ENCODE measurements at places on chromosomes 7 and 10. TPM values are rescaled to one million over a fixed set of nuclear protein-coding genes. Genes with fewer than 3 reads are reported as not detected.

- no peaks in the 10 kb centered on the region for H3K27me3 ChIP-seq
- no peaks in the 10 kb centered on the region for H3K36me3 ChIP-seq
- peaks cover 3% of the 10 kb centered on the region for H3K4me1 ChIP-seq
- DNase-seq = peak; percentile 16
- no peak overlapping the region for H3K27ac ChIP-seq
- no peak overlapping the region for H3K4me3 ChIP-seq
Observed at GRCh38 chr7:132614428-132615318, 38.4 kb upstream of the PLXNA4 start.

- no peaks in the 10 kb centered on the region for H3K36me3 ChIP-seq
- no peak overlapping the region for H3K27ac ChIP-seq
- peaks cover 7% of the 10 kb centered on the region for H3K4me1 ChIP-seq
- DNase-seq = no peak
- H3K27me3 ChIP-seq = no peaks in the 10 kb centered on the region
Observed at GRCh38 chr7:47782792-47783191, 165.5 kb downstream of the PKD1L1 start.

DNA sequence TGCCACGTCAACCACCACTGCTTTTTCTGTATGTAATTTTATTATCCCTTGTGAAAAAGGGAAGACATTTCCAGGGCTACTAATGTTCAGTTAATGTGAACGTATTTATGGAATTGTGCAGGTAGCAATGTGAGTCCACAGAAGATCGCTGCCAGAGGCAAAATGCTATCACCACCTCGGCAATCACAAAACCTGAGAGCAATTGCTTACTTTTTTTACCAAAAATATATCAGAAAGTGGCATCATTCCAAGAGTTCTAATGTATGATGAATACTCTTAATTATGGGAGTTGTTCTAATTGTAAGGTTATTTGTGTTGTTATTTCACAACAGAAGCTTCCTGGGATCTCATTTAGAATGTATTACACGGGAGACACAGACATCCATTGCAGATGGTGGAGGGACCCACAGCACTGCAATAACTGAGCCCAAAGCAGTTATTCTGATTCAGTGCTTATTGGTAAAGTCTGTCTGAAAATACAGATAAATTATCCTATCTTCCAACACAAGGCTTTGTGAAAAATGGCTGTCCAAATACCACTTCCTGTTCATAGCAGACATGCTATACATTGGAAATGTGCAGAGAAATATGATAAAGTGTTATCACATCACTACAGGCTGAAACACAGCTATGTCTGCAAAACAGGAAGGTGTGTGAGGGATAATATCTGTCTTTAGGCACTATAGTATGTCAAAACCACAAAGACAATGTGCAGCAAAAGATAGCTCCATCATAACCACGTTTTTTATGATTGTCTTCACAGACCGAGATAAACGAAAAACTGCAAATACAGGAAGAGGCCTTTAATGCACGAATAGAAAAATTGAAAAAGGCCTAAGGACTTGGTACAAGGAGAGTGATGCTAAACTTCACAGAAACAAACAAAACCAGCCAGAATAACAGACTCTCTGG is 102.7 kb downstream of the CABCOCO1 start:
- no peaks in the 10 kb centered on the region for H3K4me1 ChIP-seq
- H3K36me3 ChIP-seq = no peaks in the 10 kb centered on the region
- DNase-seq = no peak
- no peaks in the 10 kb centered on the region for H3K27me3 ChIP-seq

GRCh38 chr7:138895679-138896078 is 85.5 kb downstream of the KIAA1549 start:
- H3K4me1 ChIP-seq = no peaks in the 10 kb centered on the region
- H3K4me3 ChIP-seq = no peak overlapping the region
- no peaks in the 10 kb centered on the region for H3K36me3 ChIP-seq
- H3K27me3 ChIP-seq = no peaks in the 10 kb centered on the region
- no peak for DNase-seq

GRCh38 chr7:94445696-94446194 is 51.0 kb downstream of the COL1A2 start:
- H3K4me1 ChIP-seq = no peaks in the 10 kb centered on the region
- no peaks in the 10 kb centered on the region for H3K36me3 ChIP-seq
- no peak overlapping the region for H3K27ac ChIP-seq
- H3K27me3 ChIP-seq = no peaks in the 10 kb centered on the region
- DNase-seq = no peak
- H3K4me3 ChIP-seq = no peak overlapping the region

DNA sequence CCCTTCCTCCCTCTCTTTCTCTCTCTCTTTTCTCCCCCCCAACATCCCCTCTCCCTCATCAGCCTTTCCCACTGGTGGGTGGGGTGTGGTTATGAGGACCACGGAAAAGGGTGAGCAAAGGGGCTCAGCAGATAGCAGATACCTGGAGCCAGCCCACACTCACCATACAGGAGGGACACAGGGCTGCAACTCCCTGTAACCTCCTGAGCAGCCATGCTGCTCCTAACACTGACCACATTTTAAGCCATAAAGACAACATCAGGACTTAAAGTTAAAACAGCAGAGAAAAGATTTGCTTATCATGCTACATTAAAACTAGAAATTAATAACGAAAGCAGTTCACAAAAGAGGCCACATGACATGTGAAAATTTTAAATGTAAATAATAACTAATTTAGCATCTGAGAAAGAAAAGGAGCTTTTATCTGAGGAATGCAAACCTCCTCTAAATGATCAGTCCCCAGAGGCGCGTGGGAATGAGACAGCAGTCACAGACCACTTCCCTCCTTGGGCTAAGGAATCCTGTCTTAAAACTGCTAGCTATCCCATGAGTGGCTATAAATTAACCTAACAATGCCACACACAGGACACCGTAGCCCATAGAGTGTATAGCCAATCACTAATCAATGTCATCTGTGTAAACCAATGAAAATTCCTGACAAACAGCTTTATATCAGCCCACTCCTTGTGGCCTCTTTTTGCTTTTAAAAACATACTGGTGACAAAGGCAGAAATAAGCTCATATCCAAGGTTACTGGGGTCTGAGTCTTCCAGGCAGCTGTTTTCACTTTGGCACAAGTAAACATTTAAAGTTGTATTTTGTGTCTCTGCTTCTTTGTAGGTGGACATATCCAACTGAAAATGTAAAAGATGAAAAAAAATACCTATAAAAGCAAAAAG is 33.3 kb downstream of the PKD1L1 start:
- H3K4me1 ChIP-seq = no peaks in the 10 kb centered on the region
- no peaks in the 10 kb centered on the region for H3K36me3 ChIP-seq
- H3K4me3 ChIP-seq = no peak overlapping the region
- H3K27me3 ChIP-seq = no peaks in the 10 kb centered on the region
- no peak for DNase-seq

DNA sequence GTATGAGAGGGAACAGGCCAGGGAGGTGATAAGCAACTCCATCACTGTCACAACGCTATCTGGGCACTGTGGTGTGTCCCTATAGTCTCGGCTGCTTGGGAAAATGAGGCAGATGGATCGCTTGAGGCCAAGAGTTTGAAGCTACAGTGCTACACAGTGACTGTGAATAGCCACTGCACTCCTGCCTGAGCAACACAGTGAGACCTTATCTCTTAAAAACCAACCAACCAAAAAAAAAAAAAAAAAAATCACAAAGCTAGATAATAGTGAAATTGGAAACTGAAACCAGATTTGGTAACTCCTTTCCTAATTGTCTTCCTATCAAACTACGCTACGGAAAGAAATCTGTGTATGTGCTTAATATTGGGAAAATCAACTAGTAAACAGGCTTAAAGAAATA is 14.1 kb downstream of the MICU1 start:
- peaks cover 8% of the 10 kb centered on the region for H3K4me1 ChIP-seq
- H3K27me3 ChIP-seq = no peaks in the 10 kb centered on the region
- H3K36me3 ChIP-seq = no peaks in the 10 kb centered on the region

DNA sequence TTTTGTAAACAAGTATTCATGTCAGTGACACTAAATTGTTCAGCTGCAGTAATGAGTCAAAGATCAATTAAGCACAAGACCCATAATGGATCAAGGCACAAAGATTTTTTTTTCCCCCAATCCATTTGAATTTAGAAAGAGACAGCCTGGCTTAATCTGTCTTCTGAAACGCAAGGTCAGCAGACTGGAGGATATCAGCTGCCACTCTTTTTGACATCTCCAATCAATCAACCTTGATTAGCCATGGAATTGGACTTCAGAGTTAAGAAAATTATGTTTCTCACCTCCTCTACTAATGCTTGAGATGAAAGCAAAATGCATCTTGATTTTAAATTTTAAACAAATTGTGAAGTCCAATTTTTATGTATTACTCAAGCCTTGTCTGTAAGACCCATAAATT is 642.4 kb upstream of the STEAP1 start:
- no peaks in the 10 kb centered on the region for H3K27me3 ChIP-seq
- no peak overlapping the region for H3K4me3 ChIP-seq
- no peak overlapping the region for H3K27ac ChIP-seq
- no peaks in the 10 kb centered on the region for H3K36me3 ChIP-seq
- H3K4me1 ChIP-seq = no peaks in the 10 kb centered on the region

DNA sequence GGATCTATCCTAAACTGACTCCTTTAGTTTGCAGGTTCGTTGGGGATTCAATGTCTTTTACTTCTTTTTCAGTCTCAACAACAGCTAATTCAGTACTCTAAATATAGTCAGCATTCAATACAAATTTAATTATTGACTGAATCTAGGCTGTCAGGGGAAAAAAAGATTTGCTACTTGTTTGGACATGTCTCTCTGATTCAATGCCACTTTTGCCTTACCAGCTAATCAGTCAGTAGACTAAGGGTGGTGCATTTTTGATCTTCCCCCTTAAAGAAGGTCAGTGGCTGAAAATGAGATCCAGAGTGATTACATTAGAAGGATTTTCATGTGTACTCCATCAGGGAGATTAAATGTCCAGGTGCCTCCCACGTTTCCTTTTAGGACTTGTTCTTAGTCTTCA is 145.1 kb downstream of the C1GALT1 start:
- no peak overlapping the region for H3K4me3 ChIP-seq
- no peaks in the 10 kb centered on the region for H3K27me3 ChIP-seq
- H3K27ac ChIP-seq = no peak overlapping the region
- no peak for DNase-seq

DNA sequence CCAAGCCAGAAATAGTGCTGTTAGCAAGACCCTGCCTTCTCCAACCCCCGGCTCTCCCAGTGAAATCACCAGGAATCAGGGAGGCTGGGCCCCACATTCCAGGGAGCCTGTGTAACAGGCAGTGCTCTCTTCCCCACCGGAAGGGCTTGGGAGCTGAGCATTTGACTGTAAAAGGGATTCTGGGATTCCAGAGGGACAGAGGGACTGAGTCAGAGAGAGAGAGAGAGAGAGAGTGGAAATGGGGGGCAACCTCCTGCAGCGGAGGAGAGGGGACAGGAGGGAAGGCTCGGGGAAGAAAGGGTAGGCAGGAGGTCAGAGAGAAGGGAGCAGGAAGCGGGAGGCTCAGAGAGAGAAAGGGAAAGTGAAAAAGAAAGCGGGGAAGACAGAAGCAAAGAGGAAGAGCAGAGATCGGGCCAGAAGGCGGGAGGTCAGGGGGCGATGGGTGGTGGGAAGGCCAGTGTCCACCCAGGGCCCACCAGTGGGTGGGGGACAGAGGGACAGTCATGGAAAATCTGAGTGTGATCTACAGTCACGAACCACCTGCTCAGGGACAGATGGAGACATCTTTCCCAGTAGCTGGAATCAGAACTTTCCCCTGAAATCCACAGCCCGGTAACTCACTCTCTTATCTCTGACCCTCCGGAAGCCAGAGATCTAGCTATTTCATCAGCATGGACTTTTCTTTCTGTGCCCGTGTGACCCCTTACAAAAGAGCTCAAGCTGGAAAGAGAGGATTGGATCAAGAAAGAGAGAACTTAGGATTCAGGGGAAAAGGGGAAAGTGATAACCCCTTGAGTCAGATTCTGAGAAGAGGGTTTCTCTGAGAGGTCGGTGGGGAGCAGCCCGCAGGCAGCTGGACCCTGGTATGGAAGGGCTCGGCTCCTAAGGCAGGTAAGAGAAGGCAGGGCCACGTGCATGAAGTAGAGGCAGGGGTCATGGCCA is 4.6 kb upstream of the SERPINE1 start:
- peak overlapping the region; percentile 52 for H3K27ac ChIP-seq
- no peak overlapping the region for H3K4me3 ChIP-seq
- H3K4me1 ChIP-seq = peaks cover 35% of the 10 kb centered on the region
- DNase-seq = peak; percentile 33
- no peaks in the 10 kb centered on the region for H3K36me3 ChIP-seq

DNA sequence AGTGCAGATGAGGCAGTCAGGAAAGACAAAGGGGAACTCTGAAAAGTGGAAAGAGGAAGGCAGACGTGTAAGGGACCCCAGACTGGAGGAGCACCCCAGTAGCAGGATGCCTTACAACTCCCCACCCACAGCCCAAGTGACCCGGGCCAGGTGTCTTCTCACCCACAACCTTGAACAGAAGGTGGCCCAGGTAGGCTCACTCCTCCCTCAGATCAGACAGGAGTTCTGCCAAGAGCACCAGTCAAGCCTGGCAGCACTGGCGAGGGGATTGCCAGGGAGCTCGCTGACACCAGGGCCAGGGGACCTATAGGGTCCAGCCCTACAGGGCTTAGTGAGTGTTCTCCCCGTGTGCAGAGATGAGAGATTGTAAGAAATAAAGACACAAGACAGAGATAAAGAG is 27.1 kb upstream of the LMBR1 start:
- no peaks in the 10 kb centered on the region for H3K4me1 ChIP-seq
- no peak overlapping the region for H3K27ac ChIP-seq
- no peak overlapping the region for H3K4me3 ChIP-seq
- no peak for DNase-seq
- no peaks in the 10 kb centered on the region for H3K27me3 ChIP-seq
- no peaks in the 10 kb centered on the region for H3K36me3 ChIP-seq

GRCh38 chr10:130360826-130361311 is 224.7 kb downstream of the GLRX3 start:
- DNase-seq = no peak
- no peak overlapping the region for H3K4me3 ChIP-seq
- H3K27ac ChIP-seq = no peak overlapping the region
- H3K36me3 ChIP-seq = no peaks in the 10 kb centered on the region
- H3K27me3 ChIP-seq = no peaks in the 10 kb centered on the region

DNA sequence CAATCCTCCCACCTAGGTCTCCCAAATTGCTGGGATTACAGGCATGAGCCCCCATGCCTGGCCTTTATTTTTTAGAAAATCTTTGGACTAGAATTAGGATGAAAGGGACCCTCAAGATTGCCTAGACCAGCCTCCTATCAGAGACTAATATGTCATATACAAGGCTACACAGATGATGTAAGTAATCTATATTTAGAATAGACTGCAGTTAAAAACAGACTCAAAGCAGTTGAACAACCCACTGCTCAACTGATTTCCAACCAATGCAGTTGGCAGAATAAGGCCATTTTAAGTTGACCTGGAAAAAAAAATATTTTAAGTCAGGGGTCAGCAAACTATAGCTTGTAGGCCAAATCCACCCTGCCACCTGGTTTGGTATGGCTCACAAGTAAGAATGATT is 27.7 kb downstream of the PSPH start:
- H3K27me3 ChIP-seq = no peaks in the 10 kb centered on the region
- H3K4me3 ChIP-seq = no peak overlapping the region
- no peaks in the 10 kb centered on the region for H3K4me1 ChIP-seq
- no peak for DNase-seq
- H3K27ac ChIP-seq = no peak overlapping the region

GLCCI1 gene
- 68.1 TPM for total RNA-seq

SORBS1 gene
- total RNA-seq = 37.9 TPM

NPTX2 gene
- total RNA-seq = 2.3 TPM

NKX6-2 gene
- total RNA-seq = not detected

LBX1 gene
- total RNA-seq = not detected

PODXL gene
- 47.7 TPM for total RNA-seq

THSD7A gene
- 6.1 TPM for total RNA-seq

ELAPOR2 gene
- total RNA-seq = 25.8 TPM

TSPAN13 gene
- 16.8 TPM for total RNA-seq

HUS1 gene
- 32.1 TPM for total RNA-seq
